ENCODE measurements at places on chromosomes 16 and 17.

- no peak for DNase-seq
Observed at GRCh38 chr17:1643293-1643998, 2.1 kb downstream of the SCARF1 start.

- no peak for DNase-seq
Observed at GRCh38 chr17:71522383-71522782, 598.4 kb upstream of the SOX9 start.

DNA sequence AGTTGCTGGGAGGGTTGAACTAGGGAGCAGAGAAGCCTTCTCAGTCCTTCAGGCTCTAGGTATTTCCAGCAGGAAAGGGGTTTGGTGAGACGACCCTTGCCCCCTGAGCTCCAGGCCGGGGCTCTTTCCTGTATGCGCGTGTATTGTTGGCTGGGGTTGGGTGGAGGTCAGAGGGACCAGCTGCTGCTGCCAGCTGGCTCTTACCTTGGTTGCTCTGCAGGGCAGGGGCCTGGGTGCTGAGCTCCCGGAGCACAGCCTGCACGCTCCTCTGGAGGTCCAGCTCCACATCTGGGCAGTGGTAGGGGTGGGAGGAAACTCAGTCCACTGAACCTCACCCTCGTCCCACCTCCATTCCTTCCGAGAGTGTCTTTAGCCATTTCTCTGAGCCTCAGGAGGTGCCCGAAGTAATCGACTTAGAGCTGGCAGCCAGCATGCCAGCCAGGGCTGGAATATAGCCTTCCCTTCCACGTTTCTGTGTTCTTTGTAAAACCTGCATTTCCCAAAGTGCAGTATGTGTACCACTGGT lies 28.0 kb downstream of the PIK3R6 start:
- peak; percentile 51 for DNase-seq

- no peak for DNase-seq
Observed at GRCh38 chr16:50628156-50628802, 52.8 kb downstream of the SNX20 start.

DNA sequence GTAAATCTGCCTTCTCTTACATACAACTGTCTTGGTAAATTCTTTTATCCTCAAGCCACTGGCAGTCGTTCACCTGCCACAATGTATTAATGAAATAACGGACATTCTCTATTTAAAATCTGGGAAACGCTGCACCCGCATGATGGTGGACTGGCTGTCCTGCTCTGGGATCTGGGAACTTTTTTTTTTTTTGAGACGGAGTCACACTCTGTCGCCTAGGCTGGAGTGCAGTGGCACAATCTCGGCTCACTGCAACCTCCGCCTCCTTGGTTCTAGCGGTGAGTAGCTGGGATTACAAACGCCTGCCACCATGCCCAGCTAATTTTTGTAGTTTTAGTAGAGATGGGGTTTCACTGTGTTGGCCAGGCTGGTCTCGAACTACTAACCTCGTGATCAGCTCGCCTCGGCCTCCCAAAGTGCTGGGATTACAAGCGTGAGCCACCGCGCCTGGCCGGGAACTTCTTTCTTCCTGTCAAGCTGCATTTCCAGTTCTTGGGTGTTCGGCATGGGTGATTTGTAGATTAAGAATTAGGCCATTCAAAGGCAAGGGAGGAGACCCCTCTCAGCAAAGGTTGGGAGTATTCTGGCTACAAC lies 28.3 kb downstream of the PRDM7 start:
- peak; percentile 67 for DNase-seq

DNA sequence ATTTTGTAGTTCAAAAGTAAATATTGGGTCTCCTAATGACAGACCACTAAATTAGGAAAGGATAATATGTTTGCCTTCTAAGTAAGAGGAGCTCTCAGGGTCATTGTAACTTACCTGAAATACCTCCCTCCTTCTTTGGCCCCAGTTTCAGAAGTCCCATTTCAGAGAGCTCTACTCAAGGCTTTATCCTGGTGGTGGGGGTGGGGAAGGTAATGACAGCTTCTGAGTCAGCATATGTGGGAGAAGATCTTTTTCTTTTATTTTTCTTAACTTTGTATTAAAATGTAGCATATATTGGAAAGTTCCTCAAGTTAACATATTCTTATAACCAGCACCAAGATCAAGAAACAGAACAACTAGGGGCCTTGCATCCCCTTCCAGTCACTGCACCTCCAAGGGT lies 16.9 kb upstream of the GINS3 start:
- no peak for DNase-seq
